ENCODE measurements at places on chromosomes 1 and 21. TPM values are rescaled to one million over a fixed set of nuclear protein-coding genes. Genes with fewer than 3 reads are reported as not detected.

Gene ATG4C
- total RNA-seq: 25.8 TPM

Gene CHIA
- not detected for total RNA-seq

Gene CEP170
- 114 TPM for total RNA-seq

Gene SLFNL1
- total RNA-seq: 31.3 TPM

DNA sequence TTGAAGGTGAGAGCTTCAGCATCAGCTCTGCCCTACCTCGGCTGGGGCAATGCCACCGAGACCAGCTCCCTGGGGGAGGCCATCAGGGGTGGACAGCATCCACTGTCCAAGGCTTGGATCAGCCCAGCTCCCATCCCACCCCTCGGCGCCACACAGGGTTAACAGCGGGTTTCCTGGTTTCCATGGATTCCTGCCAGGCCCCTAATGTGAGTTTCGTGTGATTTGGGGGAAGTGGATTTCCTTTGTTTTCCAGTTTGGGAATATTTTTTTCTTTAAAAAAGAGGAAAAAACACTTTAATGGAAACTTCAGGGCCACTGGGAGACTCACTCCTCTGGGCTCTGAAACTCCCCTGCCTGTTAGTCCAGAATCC lies 34.3 kb downstream of the CASZ1 start:
- H3K4me1 ChIP-seq: no peaks in the 10 kb centered on the region
- no peak overlapping the region for H3K4me3 ChIP-seq
- no peaks in the 10 kb centered on the region for H3K27me3 ChIP-seq

- DNase-seq: no peak
- no peak overlapping the region for H3K4me3 ChIP-seq
- no peak overlapping the region for H3K27ac ChIP-seq
- H3K36me3 ChIP-seq: no peaks in the 10 kb centered on the region
These were observed 13.9 kb upstream of the LY9 start for GRCh38 chr1:160781914-160782689.

DNA sequence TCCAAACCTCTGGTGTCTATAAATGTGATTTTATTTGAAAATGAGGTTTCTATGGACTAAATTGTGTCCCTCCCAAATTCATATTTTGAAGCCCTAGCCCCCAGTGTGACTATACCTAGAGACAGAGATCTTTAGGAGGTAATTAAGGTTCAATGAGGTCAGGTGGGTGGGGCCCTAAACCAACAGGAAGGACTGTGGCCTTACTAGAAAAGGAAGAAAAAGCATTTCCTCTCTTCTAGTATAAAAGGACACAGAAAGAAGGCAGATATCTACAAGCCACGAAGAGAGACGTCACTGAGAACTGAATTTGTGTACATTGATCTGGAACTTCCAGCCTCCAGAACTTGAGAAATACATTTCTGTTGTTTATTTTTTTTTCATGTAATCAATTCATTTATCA lies 123.1 kb upstream of the RUNX1 start:
- no peak for DNase-seq
- H3K36me3 ChIP-seq: no peaks in the 10 kb centered on the region
- H3K4me1 ChIP-seq: no peaks in the 10 kb centered on the region

DNA sequence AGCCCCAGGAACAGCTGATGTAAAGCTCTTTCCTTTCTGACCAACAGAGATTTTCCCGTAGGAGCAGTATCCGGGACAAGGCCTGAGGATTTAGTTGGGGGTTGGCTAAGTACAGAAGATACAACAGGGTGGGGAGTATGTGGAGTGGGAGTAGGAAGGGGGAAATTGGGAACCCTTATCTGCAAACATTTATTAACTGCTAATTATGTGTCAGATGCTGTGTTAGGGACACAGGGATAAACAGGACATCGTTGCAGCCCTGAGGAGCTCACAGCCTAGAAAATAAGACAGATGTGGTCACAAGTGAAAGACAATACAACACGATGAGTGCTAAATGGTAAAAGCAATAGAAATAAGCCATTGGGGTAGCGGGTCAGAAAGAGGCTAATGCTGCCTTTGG lies 12.0 kb downstream of the CD84 start:
- no peaks in the 10 kb centered on the region for H3K4me1 ChIP-seq
- H3K4me3 ChIP-seq: no peak overlapping the region
- H3K27ac ChIP-seq: no peak overlapping the region
- no peaks in the 10 kb centered on the region for H3K36me3 ChIP-seq

- H3K36me3 ChIP-seq: no peaks in the 10 kb centered on the region
- H3K27me3 ChIP-seq: no peaks in the 10 kb centered on the region
- H3K4me3 ChIP-seq: no peak overlapping the region
- no peak overlapping the region for H3K27ac ChIP-seq
These were observed 211.2 kb downstream of the SETD4 start for GRCh38 chr21:35849144-35849543.

DNA sequence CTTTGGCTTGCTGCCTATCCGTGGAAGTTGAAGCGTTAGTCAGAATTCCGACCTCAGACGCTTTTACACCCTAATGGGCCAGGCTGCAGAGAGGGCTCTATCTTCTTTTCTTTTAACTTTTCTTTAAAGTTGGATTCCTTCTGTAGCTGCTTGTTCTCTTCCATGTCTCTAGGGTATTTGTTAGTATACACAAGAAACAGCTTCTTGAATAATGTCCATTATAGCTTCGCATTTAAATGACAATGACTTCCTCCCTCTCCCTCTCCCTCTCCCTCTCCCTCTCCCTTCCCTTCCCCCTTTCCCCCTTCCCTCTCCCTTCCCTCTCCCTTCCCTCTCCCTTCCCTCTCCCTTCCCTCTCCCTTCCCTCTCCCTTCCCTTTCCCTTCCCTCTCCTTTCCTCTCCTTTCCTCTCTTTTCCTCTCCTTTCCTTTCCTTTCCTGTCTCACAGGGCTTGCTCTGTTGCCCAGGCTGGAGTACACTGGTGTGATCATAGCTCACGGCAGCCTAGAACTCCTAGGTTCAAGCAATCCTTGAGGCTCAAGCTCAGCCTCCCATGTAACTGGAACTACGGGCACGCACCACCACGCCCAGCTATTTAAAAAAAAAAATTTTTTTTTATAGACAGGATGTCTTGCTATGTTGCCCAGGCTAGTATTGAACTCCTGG lies 33.0 kb downstream of the RIPPLY3 start:
- H3K27ac ChIP-seq: no peak overlapping the region
- no peaks in the 10 kb centered on the region for H3K27me3 ChIP-seq
- no peaks in the 10 kb centered on the region for H3K36me3 ChIP-seq
- H3K4me1 ChIP-seq: no peaks in the 10 kb centered on the region
- DNase-seq: no peak
- no peak overlapping the region for H3K4me3 ChIP-seq

DNA sequence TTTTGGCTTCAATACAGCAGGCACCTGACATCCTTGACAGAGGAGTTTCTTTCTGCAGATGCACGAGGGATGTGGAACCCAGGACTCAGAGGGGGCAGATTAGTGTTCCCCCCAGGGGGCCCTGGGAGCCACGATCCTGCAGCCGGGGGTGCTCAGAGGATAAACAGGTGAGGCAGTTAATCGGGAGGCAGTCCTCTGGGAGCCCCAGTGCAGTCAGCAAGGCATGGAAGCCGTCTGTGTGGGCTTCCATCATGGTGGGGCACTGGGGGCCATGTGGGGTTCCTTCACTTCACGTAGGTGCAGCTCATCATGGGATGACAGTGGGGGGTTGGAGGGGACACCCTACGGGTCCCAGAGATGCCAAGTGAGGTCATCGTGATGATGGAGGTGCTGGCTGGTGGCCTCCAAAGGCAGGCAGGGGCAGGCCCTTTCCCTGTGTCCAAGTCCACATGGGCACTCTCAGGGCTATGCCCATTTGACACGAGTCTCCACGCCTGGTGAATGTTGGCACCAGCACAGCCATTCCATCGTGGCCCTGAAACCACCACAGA lies 59.3 kb upstream of the ABCG1 start:
- no peak overlapping the region for H3K27ac ChIP-seq
- H3K27me3 ChIP-seq: peaks cover 4% of the 10 kb centered on the region
- no peaks in the 10 kb centered on the region for H3K36me3 ChIP-seq

DNA sequence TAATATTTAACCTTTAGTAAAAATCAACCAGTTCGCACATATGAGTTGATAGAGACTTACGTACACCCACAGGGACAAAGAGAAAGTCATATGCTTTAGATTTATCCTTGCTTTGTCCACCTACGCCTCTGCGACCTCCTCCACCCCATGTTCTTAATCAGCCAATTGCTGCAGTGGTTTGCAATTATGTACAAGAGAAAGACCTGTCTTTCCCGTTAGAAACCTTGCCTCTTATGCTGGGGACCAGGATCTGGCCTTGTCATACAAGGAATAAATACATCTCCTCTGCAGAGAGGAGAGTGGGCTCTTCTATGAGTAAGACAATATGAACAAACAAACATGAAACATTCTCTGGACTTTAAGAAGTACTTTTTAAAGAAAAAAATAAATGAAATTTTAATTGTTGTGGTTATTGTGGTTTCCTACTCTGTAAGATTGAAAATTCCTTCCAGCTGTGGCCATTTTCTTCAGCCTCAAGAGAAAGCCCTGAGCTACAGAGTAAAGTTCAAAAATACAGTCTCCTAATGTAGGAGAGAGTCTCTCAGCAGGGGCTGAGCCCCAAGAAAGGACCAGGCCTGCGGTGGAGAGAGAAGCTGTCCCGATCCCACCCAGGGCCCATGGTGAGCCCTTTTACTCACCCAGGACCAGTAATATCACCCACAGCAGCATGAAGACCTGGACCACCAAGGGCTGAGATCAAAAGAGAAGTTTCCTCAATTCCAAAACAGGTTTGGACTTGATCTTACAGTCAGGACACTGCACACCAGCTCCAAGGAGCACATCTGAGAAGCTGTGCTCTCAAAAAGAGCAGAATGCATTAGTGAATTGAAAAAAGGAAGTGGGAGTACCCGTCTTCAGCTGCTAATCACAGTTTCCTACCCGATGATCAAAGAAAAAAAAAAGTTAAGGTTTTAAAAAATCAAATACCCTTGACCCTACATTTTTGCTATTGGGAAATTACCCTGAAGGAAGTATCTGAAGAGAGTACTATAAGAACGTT lies at the start of gene FCRL5:
Gene FCRL5 (minus strand): TSS at position 822 of the 1,000 bp plus-strand sequence. CDS start 153 bp downstream, at position 669.
- H3K27ac ChIP-seq: no peak within 1 kb of the TSS
- DNase-seq: no peak
- H3K27me3 ChIP-seq: no peaks in the 10 kb centered on the region
- H3K36me3 ChIP-seq: no peaks in the 10 kb centered on the region
- H3K4me1 ChIP-seq: no peaks in the 10 kb centered on the region
- no peak within 1 kb of the TSS for H3K4me3 ChIP-seq

DNA sequence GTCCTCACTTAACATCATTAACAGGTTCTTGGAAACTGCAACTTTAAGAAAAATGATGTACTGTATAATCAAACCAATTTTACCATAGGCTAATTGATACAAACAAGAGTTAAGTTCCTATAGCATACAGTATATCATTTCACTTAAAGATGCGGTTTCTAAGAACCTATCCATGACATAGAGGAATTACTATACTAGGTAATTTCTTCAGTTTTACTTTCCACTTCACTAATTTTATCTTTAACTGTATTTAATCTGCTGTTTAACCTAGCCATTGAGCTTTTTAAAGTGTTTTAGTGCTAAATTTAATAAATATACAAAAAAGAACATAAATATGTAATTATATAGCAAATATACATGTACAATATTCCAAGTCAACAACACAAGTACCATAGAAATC lies 28.3 kb downstream of the SLC19A2 start:
- H3K36me3 ChIP-seq: no peaks in the 10 kb centered on the region
- H3K4me3 ChIP-seq: no peak overlapping the region
- no peaks in the 10 kb centered on the region for H3K4me1 ChIP-seq
- no peaks in the 10 kb centered on the region for H3K27me3 ChIP-seq

- no peaks in the 10 kb centered on the region for H3K36me3 ChIP-seq
- no peaks in the 10 kb centered on the region for H3K27me3 ChIP-seq
- no peaks in the 10 kb centered on the region for H3K4me1 ChIP-seq
- H3K27ac ChIP-seq: no peak overlapping the region
- H3K4me3 ChIP-seq: no peak overlapping the region
These were observed 310.2 kb downstream of the MRPL39 start for GRCh38 chr21:25297117-25297516.

DNA sequence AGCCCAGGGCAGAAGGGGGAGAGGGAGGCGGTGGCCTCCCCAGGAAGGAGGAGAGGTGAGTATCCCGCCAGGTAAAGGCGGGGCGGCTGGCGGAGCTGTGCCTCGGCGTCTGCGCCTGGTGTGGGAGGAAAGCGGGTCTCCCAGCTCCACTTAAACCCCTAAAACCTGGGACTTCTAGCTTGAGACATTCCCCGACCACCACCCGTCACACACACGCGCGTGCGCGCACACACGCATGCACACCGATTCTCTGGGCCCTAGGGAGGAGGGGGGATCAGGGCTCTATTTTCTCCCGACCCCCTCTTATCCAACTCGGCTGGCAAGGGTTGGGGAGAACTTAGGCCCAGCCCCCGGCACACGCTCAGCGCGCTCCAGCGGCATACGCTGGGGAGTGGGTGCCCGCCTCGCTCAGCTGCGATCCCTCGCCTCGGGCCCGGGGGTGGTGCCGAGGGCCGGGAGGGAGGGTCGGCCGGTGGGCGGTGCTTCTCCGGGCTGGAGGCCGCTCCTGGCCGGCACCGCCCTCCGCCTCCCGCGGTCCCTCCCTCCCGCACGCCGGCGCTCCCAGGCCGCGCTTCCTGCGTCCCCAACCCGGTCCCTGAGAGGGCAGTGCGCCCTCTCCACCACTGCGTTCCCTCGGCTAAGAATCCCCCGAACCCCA lies at the start of gene TMEM51:
Gene TMEM51 (plus strand): TSS at position 564 of the 658 bp plus-strand sequence. CDS start 61,341 bp downstream, outside the sequence.
- DNase-seq: peak; percentile 76
- H3K4me1 ChIP-seq: no peaks in the 10 kb centered on the region
- H3K4me3 ChIP-seq: peak within 1 kb of the TSS; percentile 58
- H3K36me3 ChIP-seq: no peaks in the 10 kb centered on the region
- peak within 1 kb of the TSS; percentile 76 for H3K27ac ChIP-seq
- H3K27me3 ChIP-seq: no peaks in the 10 kb centered on the region

Gene S100A2
- total RNA-seq: 2.7 TPM

Gene S100A7
- 3.5 TPM for total RNA-seq

Gene LCE6A
- not detected for total RNA-seq

- H3K36me3 ChIP-seq: no peaks in the 10 kb centered on the region
- H3K4me1 ChIP-seq: no peaks in the 10 kb centered on the region
- H3K27ac ChIP-seq: peak overlapping the region; percentile 78
- no peaks in the 10 kb centered on the region for H3K27me3 ChIP-seq
These were observed 34.5 kb upstream of the ATP2B4 start for GRCh38 chr1:203592156-203592555.

Gene DCST2
- 1.6 TPM for total RNA-seq

DNA sequence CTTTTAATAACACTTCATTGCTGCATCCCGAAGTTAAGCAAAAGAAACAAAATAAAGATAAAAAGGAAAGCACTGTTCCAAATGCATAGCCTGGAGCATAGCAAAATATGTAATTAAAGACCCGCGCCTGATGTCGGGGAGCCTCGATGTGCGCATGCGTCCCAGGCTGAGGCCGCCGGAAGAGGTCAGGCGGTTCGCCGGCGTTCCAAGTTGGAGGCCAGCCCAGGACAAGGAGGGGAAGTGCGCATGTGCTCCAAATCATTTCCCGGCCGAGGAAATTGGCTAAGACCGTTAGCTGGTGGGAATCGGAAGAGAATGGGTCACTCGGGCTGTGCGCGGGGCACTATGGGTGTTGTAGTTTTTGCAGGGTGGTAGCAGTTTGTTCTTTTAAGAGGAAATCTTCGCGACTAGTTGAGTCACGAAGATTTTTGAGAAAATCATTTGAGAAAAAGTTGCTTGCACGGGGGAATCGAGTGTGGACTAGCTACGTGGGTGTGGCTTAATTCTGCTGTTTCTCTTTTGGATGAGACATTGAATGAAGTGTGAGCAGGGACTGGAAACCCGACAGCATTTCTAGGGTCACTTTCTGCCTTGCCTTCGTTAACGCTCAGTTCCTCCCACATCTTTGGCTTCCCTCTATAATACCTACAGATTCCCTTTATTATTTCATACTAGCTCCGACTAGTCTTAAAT lies 31.0 kb upstream of the CD1D start:
- H3K4me1 ChIP-seq: no peaks in the 10 kb centered on the region
- H3K27ac ChIP-seq: peak overlapping the region; percentile 76
- H3K4me3 ChIP-seq: peak overlapping the region; percentile 43
- no peaks in the 10 kb centered on the region for H3K36me3 ChIP-seq

Gene LCE2C
- total RNA-seq: not detected
